ENCODE measurements at places on chromosomes 13 and 19.

- no peak for DNase-seq
Observed at GRCh38 chr19:55196803-55197202, 12.5 kb downstream of the PTPRH start.

- DNase-seq = no peak
Observed at GRCh38 chr13:43933378-43933777, 53.7 kb downstream of the LACC1 start.

GRCh38 chr13:67961331-67961730 is 731.2 kb upstream of the PCDH9 start:
- no peak for DNase-seq

DNA sequence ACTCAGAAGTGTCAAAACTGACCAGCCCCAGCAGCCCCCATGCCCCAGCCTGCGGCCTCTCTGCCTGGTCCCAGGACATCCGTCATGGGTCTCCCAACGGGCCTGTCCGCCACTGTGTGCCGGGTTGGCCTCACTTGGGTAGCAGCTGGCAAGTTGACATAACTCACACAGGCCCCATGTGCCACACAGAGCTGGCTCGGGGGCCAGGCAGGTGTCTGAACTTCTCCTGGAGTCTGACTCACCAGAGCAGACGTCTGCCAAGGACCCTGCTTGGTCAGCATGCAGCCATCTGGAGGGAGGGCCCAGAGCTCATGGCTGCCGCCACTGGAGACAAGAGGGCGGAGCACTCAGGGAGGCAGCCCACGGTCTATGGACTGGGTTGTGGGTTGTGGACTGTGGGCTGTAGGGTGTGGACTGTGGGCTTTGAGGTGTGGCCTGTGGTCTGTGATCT is 32.0 kb upstream of the TMEM255B start:
- DNase-seq = no peak

DNA sequence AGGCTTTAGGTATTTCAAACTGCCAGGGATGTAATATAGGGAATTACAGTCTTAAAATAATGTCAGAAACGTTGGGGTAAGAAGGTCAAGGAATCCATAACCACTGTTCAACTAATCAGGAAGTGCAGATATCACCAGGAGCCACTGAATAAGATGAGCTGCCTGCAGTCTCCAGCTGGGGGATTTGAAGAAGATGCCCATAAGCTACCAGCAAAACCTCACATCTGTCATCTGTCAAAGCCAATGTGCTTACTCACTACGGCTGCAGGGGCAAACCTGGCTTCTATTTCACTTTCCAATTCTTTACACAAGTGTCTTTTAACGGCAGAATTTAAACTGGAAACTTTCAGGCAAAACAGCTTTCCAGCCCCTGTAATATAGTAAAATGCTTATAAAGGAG is 1410.1 kb upstream of the ATXN8OS start:
- DNase-seq = no peak

DNA sequence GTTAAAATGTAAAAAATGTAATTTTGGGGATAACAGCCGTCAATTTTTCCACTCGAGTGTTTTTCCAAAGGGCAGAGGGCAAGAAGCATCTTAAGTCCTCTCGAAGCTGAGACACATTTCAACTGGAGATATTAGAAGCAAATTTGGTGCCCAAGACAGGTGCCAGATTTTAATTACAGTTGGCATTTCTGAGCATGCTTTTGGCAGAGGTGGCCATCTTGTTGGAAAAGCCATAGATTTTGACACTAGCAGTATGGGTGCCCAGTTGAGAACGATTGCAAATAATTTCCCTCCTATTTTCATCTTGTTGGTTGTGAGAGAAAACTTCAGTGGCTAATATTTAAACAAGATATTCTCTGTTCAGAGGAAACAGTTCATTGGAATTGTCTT is 146.3 kb downstream of the TM9SF2 start:
- DNase-seq = no peak

DNA sequence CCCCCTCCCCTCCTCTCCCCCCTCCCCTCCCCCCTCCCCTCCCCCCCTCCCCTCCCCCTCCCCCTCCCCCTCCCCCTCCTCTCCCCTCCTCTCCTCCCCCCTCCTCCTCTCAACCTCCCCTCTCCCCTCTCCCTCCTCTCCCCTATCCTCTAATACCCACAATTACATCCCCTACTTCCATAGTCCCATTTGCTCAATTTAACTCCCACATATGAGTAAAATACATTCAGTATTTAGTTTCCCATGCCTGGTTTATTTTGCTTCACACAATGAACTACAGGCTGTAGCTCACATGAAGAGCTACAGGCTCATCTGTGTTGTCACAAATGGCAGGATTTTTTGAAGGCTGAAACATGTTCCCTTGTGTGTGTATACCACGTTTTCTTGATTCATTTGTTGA is 6.9 kb downstream of the NLRP5 start:
- DNase-seq = no peak

- no peak for DNase-seq
Observed at GRCh38 chr19:32748497-32748896, 28.9 kb downstream of the TDRD12 start.

- DNase-seq = no peak
Observed at GRCh38 chr13:27921421-27921960, 1.7 kb downstream of the PDX1 start.

DNA sequence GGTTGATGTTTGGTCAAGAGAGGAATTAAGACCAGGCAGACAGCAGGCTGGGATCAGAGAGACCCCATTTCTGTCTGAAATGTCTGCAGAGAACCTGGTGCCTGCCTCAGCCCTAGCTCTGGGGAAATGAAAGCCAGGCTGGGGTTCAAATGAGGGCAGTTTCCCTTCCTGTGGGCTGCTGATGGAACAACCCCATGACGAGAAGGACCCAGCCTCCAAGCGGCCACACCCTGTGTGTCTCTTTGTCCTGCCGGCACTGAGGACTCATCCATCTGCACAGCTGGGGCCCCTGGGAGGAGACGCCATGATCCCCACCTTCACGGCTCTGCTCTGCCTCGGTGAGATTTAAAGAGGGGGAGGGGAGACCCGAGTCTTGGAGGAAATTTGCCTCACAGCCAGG is at the start of gene LILRB4:
TSS of gene LILRB4 (plus strand) at position 256 of the 400 bp plus-strand sequence. CDS start at position 305, 49 bp downstream.
- DNase-seq = no peak

- no peak for DNase-seq
Observed at GRCh38 chr19:15251749-15252397, 19.6 kb upstream of the EPHX3 start.

GRCh38 chr13:100399455-100399854 is 189.1 kb downstream of the GGACT start:
- no peak for DNase-seq

DNA sequence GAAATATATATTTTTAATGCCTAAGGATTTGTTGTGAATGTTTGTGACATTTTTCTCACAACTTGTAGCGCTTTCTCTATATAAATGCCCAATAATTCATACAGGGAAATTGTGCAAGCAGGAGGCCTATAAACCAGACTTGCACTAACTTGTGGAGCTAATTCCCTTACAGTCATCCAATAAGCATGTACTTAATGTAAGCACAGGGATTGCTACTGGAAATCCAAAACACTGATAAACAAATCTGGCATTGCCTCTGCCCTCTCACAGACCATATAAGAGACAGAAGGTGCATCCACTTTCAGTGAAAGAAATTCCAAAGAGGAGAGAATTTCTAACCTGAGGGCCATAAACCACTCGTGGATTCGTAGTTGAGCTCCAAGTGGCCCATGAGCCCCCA is 518.8 kb downstream of the MYO16 start:
- DNase-seq = no peak

- DNase-seq = no peak
Observed at GRCh38 chr19:1045247-1045603, 5.3 kb downstream of the ABCA7 start.

GRCh38 chr19:48668332-48668731 is 4.5 kb downstream of the NTN5 start:
- no peak for DNase-seq

DNA sequence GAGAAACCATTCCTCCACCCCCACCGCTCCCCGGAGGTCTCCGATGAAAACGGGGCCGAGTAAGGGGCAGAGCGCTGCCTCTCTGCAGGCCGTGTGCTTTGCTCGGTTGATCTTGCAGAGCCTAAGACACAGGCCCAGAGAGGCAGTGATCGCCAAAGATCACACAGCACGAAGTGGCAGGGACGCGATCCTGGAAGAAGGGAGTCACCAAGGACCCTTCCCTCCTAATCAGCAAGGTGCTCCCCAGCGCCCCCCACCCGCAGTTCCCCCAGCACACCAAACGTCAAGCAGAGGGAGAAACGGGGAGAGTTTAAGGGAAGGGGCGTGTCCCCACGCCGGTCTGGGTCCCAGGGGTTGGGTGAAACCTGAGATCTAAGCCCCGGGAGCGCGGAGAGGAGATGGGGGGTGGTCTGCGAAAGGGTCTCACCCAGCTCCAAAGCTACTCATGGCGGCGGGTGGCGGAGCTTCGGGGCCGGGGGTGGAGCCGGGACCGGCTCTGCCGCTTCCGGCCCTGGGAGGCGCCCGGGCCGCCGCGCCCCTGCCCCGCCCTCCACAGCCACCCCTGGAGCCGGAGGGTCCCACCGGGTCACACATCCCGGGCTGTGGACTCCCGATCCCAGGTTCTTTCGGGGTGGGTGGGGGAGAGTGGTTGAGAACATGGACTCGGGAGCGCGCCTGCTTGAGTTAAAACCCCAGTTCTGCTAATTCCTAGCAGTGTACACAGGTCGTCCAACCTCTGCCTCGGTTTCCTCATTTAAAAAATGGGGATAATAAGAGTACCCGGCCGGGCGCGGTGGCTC is at the start of gene EML2:
TSS of gene EML2 (minus strand) at position 468 of the 800 bp plus-strand sequence. CDS start at position 447, 21 bp downstream.
- DNase-seq = no peak

- no peak for DNase-seq
Observed at GRCh38 chr13:50357586-50358118, 342.4 kb downstream of the KCNRG start.

DNA sequence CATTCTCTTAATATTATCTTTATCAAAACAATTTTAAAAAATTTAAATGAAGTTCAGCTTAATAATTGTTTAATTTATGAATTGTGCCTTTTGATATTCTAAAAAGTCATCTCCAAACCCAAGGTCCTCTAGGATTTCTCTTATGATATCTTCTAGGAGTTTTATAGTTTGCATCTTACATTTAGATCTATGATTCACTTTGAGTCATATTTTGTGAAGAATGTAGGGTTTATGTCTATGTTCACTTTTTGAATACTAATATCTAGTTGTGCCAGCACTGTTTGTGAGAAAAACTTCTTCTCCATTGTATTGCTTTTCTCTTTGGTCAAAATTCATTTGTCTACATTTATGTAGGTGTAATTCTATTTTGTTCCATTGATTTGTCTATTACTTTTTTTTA is 1068.4 kb upstream of the SPRY2 start:
- DNase-seq = no peak

- DNase-seq = no peak
Observed at GRCh38 chr19:19185853-19186740, 5.9 kb downstream of the BORCS8 start.

DNA sequence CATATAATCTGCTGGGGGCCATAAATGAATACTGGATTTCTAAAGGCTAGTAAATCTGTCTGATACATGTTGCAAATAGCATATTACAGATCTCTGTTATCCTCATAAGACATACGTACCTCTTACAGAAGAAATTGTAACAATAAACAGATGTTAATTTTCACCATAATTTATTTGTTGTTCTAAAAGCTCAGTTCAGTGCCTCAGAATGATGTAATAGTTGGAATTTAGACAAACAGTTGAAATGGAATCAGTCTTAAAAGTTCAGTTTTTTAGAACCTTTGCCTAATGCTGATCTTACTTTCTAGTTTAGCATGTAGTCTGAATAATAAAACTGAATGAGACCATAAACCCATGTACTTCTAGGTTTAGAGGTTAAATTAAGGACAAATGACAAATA is 43.1 kb downstream of the B3GLCT start:
- no peak for DNase-seq

- no peak for DNase-seq
Observed at GRCh38 chr13:30848332-30849027, 57.6 kb upstream of the MEDAG start.

DNA sequence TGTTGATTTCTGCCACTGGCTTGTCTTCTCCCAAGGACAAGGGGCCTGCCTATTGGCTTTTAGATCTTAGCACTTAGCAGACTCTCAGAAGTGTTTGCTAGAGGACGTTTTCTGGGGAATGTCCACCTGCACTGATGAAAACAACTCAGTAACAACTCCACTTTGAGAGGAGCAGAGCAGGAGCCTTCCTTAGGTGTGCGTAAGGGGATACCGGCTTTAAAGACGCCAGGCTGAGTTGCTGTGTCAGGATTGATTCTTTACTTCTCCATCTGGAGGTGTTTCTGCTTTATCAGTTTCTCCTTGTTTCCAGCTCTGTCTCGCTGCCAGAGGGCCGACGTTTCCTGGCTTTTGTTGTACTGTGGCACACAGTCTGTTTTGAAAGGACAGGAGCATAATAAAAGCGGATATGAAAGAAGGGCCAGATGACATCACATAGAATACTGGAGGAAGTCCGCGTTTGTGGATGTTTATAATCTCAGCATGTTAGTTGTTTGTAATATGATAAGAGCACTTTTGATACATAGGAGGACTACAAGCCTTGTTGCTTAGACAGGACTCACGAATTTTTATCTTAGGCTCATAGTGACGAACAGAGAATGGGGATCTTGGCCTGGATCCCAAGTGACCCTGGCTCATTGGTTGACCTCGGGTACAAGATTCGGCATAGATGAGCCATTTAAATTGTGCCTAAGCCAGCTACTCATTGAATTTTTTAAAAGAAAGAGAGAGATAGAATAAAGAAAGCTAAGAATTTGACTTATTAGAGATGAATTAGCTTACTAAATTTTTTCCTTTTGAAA is 34.6 kb downstream of the COL4A2 start:
- DNase-seq = no peak

DNA sequence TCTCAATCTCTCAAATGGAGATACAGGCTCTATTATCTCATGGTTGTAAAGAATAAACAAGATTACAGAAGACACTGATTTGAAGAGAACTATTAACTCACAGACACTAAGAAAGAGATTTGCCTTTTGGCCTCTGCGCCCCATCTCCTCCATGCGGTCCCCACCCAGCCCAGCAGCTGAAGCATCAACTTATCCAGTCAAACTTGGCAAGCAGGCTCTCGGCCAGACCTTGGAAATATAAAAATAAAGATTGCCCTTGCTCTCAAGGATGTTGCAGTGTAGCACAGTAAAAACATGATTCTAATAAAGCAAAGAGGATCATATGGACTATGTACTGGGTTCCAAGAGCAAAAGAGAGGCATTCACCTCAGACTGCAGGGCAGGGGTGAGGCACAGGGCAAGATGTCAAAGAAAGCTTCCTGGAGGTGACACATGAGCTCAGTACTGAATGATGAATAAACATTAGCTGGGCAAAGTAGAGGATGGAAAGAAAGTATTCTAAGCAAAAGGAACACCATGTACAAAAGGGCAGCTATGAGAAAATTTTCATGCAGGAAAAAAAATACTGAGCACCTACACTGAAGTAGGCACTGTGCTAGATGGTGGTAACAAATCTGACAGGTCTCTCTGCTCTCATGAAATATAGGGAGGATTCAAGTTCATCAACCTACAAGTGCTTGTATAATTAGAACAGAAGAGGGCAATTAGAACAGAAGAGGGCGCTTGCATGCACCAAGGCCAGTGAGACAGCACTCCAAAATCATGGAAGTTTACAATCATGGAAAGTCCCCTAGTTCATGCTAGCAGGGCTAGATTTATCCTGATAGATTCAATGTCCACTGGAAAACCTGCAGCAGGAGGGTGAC is 85.0 kb downstream of the SACS start:
- no peak for DNase-seq

- no peak for DNase-seq
Observed at GRCh38 chr19:7983286-7983950, 22.0 kb downstream of the ELAVL1 start.
